GM13977 (cell line): ENCODE measurements at places on chromosomes 13 and 19.

- no peak for DNase-seq
Observed at GRCh38 chr13:37136187-37136586, 30.7 kb upstream of the CSNK1A1L start.

- DNase-seq: no peak
Observed at GRCh38 chr13:109154966-109155761, 525.8 kb downstream of the MYO16 start.

DNA sequence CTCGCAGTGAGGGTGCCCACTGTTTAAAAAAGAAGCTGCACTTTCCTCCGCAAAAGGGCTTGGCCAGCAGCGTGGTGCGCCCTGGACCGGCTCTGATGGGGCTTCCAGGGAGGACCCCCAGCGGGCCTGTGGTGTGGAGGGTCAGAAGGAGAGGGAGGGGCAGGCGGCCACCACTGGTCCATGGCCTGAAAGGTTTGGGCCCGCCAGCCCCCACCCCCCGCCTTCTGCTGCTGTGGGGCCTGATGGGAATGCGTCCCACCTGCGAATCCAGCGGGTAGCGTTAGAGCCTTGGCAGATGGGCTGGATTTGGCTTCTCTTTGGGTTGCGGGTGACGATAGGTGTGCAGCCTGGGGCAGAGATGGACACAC lies 34.7 kb downstream of the TMEM255B start:
- no peak for DNase-seq

DNA sequence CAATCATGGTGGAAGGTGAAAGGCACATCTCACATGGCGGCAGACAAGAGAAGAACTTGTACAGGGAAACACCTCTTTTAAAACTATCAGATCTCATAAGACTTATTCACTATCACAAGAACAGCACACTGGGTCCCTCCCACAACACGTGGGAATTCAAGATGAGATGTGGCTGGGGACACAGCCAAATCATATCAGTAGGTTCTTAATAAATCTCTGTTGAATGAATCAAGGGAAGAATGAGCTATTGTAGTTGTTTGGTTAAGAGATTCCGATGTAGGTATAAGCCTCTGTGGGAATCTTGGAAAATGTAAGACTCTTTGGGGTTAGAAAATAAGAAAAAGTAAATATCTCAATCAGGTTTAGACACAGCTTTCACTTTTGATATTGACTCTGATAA lies 400.2 kb downstream of the KCNRG start:
- DNase-seq: no peak

GRCh38 chr19:54429545-54430227 lies 14.4 kb downstream of the TTYH1 start:
- no peak for DNase-seq

- no peak for DNase-seq
Observed at GRCh38 chr19:46289724-46290619, 6.9 kb upstream of the HIF3A start.

- DNase-seq: no peak
Observed at GRCh38 chr19:33784432-33784831, 12.2 kb upstream of the KCTD15 start.

- DNase-seq: no peak
Observed at GRCh38 chr13:87498681-87499080, 172.5 kb upstream of the SLITRK5 start.

GRCh38 chr19:29667901-29668341 lies 2.7 kb downstream of the PLEKHF1 start:
- DNase-seq: no peak

DNA sequence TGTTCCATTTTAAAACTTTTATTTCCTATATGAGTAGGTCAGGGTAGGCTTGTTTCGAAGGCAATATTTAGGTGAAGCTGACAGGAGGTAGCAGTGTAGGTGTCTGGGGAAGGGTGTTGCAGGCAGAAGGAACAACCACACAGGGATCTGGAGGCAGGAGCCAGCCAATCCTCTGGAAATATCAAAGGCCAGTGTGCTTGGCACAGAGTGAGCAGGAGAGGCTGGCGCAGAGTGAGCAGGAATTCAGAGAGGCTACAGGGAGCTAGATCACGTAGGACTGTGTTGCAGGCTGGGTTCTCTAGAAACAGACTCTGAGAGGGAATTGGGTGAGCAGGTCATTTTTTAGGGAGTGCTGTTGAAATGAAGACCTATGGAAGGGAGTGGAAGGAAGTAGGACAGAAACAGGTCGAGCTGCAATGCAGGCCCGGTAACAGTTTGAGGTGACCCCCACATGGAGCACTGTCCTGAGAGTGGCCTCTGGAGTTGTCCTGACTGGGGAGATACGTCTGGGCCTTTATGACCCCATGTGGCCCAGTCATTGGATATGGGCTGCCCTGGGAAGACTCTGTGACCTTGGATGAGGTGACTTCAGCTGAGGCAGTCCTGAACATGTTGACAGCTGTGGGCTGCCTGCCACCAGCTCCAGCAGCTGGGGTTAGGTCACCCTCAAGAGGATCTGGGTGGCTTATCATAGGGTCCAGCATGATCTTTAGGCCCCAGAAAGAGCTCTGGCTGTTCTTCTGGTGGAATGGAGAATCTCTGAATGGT lies 51.7 kb downstream of the ERCC5 start:
- no peak for DNase-seq

DNA sequence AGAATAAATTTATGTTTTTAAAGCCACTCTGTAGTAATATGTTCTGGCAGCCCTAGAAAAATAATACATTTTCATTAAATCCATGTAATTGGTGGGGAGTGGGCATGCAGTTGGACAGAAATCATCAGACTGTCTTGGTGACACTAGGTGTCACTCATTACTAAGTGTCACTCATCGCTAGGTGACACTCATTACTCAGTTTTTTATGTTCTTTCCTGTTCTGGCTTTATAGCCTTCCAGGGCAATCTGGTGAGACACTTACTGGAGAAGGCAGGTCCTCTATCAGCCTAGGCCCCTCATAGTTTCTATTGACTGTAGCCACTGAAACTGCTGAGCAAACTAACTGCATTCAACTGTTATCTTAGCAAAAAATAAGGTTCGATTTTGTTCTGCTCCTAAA lies 542.1 kb downstream of the SLITRK1 start:
- no peak for DNase-seq

DNA sequence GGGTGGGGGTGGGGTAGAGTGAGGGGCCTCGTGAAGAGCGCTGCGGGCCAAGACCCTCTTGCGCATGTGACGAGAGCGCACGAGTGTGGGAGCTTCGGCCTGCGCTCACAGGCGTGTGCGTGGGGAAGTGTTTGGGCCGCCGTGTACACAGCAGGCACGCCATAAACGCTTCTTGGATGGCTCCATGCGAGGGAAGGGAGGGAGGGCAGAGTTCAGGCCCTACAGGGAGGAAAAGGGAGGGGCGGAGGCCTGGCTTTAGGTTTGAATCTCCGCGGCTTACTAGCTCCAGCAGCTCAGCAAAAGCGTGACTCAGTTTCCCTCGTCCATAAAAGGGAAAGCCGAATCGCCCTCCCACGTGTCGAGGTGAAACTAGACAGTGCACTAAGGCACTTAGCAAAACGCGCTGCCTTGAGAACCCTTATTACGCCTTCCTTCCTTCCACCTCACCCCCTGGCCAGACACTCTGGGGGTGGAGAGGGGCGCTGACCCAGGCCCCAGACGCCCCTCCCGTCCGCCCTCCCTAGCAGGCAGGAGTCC lies 12.5 kb downstream of the GADD45B start:
- DNase-seq: no peak

- no peak for DNase-seq
Observed at GRCh38 chr19:13882419-13882795, 5.5 kb downstream of the NANOS3 start.

DNA sequence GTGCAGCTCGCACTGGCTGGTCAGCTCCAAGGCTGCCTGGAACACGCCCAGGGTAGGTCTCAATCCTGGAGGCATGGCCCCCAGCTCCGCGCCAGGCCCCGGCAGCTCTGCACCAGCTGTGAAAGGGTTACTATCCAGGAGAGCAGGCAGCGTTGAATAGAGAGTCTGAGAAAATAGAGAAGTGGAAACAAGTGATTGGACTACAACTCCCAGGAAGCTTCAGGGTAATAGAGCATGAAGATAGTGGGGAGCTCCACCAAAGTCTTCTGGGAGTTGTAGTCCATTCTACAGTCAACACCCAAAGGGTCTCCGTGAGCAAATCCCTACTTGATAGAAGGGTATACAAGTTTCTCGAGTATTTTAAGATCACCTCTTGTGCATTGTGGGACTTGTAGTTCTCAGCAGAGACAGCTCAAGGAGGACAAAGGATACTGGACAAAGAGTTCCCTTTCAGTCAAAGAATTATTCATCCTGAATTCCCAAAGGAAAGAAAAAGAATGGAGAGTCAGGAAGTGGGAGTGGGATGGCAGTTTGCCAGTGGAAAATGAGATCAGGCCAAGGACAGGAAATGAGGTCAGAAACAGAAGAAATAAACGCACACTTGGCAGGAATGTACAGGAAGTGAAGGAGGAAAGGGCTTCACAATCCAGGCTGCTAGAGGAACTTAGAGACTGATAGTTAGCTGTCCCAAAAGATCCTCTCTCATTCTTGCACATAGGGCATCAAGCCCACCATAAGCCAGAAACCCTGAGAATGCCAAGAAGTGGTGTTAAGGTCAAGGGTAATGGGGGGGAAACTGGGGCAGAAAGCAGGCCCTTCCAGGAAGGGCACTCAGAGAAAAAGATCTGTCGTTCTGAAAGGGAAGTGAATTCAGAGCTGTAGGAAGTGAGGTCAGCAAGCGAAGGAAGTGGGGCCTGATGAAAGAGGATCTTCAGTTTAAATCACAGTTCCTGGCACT lies 5.5 kb upstream of the MAMSTR start:
- DNase-seq: peak; percentile 82
